Activated T-cell treated with anti-CD3 and anti-CD28 coated beads for 48 hours (primary cell): ENCODE measurements at places on chromosomes 4 and X.

- DNase-seq, result no peak
These were observed 80.5 kb downstream of the CASP3 start for GRCh38 chr4:184568770-184569169.

DNA sequence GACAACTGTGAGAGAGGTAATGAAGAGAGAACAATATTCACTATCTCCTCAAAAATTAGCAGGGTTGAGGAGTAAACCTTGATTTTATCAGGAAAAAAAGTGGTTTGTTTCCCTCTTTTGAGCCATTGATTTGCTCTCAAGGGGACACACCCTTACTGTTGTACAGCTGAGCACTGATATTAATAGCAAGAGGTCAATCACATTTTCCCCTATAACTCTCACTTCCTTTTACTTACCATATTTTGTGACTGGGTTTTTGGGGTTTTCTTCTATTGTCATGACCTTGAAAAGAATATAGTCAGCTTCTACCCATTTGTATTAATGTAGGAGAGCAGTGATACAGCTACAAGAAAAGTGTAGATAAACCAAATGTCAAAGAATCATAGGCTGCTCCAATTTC is 70.2 kb upstream of the LONRF3 start:
- DNase-seq, result no peak

- no peak for DNase-seq
These were observed 4.4 kb upstream of the KCND1 start for GRCh38 chrX:48976086-48976485.

DNA sequence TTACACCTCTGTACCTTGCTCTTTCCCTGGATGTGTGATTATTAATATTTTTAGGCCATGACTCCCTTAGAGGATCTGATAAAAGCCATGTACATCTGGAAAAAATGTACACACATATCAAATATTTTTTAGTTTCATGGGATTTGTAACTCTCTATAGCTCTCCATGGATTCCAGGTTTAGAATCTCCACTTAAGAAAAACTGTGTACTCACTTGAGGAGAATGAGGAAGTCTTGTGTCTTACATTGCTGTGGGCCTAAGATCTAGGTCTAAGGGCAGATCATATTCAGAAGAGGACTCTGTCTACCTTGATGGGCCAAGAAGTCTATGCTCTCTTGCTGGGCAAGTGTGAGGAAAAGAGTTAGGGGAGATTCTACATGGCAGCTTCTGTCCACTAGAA is 98.0 kb downstream of the RRAGB start:
- DNase-seq, result no peak

DNA sequence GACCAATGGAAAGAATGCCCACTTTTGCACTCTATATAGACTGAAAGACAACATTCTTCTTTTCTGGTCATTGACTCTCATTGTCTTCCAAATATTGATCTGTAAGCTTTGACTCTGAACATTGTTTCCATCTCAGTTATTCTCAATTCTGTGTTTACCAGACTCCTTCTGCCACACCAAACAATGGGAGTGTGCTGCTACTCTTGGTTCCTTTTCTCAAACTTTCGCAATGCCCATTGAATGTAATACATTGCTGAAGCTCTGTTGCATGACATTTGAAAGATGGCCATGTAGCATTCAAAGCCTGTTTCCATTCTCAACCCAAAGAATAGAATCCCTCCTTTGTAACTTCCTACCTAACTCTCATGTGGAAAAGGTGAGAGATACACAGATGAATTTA is 136.2 kb downstream of the BTC start:
- DNase-seq, result no peak

DNA sequence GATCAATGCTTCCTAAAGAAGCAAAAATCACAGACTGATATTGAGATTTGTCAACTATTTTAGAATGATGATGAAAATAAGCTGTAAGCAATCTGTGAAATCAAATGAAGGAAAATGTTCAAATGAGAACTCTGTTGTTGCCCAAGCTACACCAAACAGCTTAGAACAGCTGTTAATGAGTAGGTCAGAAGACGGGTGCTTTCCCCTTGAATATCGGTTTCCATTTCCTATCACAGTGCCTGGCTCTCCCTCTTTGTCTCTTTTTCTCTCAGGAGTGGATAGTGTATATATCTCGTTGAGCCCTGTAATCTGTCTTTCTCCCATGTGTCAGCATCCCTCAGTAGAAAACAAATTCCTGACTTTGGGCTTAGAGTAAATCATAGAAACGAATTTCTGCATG is 1592.9 kb upstream of the TENM3 start:
- no peak for DNase-seq

DNA sequence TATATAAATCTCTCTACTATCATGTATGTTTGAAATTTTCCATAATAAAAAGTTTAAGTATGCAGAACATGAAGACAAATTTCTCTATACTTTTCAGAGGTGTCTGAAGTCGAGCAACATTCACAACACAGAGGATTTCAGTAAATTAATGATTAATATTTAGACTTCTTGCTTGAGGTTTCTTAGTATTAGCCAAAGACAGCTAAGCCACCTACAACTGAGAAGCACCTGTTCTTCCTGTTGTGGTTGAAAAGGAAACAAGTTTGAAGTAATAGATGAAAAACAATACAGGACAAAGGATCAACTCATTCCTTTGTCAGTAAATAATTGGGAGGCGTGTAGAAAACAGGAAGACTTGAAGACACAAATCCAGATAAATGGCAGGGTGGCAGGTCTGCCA is 21.1 kb downstream of the SCML1 start:
- DNase-seq, result no peak

DNA sequence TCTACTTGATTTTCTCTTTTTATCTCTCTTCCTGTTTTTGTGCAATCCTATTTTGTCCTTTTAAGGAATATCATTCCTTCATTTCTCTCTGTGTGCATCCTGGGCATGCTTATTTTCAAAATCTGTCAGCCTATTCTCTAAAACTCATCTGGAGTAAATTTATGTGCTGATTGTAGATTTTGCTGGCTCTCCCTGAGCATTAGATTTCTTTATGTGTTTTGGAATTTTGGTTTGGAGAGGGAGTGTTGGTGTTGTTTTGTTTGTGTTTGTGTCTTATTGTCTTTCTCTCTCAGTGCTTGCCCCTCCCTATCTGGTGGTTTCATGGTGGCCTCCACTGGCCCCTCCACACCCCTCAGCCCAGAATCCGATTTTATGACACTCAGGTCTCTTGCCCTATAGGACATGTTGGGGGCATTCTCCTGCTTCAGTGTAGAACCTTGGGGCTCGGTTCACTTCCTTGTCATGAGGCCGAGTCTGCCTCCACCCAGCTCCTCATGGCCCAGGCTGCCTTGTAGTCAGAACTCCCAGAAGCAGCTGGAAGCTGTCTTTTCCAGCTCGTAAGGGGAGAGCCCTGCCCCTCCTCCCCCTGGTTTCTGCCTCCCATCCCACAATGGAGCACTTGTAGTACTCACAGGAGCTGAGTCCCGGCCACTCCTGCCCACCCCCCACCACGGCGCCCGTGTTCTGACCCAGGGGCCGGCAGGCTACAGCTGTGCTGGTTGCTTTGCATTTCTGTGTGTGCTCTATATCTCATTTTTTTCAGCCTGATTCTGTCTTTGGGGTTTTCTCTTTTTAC is 24.5 kb upstream of the PJA1 start:
- no peak for DNase-seq

- DNase-seq, result no peak
These were observed 336.6 kb upstream of the MAD2L1 start for GRCh38 chr4:120403296-120403695.

- DNase-seq, result peak; percentile 59
These were observed 40.0 kb downstream of the TXK start for GRCh38 chr4:48093991-48094416.

DNA sequence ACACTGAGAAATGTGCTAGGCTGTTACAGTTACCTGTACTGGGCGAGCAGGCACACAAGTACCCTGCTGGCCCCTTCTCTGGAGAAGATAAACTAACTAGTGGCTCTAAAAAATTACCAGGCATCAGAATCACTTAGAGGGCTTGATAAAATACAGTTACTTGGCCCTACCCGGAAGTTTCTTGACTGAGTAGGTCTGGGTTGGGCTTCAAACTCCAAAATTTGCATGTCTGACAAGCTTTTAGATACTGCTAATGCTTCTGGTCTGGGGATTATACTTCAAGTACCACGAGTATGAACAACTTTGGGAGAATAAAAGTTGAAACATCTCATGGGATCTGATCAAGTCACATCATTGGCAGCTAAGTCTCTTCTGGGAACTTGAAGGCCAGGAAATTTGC is 30.8 kb downstream of the CEP135 start:
- no peak for DNase-seq

- DNase-seq, result no peak
These were observed 7.5 kb downstream of the PPEF1 start for GRCh38 chrX:18714910-18715309.

GRCh38 chr4:23388699-23389395 is 501.0 kb downstream of the PPARGC1A start:
- no peak for DNase-seq

GRCh38 chrX:2387614-2388239 is 113.0 kb downstream of the DHRSX start:
- DNase-seq, result no peak

- DNase-seq, result no peak
These were observed 185.5 kb upstream of the ANXA10 start for GRCh38 chr4:167906851-167907250.
